ENCODE measurements at places on chromosomes 2 and 18. TPM values are rescaled to one million over a fixed set of nuclear protein-coding genes. Genes with fewer than 3 reads are reported as not detected.

The ABCG8 gene
- not detected for polyA plus RNA-seq

The DDX1 gene
- 184 TPM for polyA plus RNA-seq

The SLC30A3 gene
- 2.3 TPM for polyA plus RNA-seq

The OTOS gene
- not detected for polyA plus RNA-seq

The CROCC2 gene
- not detected for polyA plus RNA-seq

The REEP1 gene
- 0.21 TPM for polyA plus RNA-seq

The AMER3 gene
- not detected for polyA plus RNA-seq

The RAX gene
- polyA plus RNA-seq = not detected

The IL1A gene
- polyA plus RNA-seq = 0.03 TPM

The TET3 gene
- polyA plus RNA-seq = 5.5 TPM

The EVX2 gene
- polyA plus RNA-seq = not detected

The IL1B gene
- polyA plus RNA-seq = not detected

The PLA2R1 gene
- not detected for polyA plus RNA-seq

The SH3RF3 gene
- not detected for polyA plus RNA-seq
